ENCODE measurements at places on chromosomes 11 and 22.

DNA sequence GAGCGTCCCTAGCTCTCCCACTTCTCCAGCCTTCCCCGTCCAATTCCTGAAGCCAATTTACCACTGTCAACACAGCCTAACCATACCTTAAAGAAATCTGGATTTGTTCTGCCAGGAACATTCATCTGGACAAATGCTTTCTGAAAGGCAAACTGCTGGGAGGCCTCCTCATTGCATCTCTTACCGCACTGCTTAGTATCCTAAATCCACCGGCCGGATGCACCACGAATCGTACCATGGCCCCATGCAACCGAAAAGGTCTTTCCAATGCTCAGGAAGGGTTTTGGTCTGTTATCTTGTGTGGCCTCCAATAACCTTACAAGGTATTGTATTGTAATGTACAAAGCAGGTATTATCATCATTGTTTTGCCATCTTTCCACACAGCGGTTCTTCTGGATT is 57.6 kb downstream of the MYH9 start:
- no peak for DNase-seq

DNA sequence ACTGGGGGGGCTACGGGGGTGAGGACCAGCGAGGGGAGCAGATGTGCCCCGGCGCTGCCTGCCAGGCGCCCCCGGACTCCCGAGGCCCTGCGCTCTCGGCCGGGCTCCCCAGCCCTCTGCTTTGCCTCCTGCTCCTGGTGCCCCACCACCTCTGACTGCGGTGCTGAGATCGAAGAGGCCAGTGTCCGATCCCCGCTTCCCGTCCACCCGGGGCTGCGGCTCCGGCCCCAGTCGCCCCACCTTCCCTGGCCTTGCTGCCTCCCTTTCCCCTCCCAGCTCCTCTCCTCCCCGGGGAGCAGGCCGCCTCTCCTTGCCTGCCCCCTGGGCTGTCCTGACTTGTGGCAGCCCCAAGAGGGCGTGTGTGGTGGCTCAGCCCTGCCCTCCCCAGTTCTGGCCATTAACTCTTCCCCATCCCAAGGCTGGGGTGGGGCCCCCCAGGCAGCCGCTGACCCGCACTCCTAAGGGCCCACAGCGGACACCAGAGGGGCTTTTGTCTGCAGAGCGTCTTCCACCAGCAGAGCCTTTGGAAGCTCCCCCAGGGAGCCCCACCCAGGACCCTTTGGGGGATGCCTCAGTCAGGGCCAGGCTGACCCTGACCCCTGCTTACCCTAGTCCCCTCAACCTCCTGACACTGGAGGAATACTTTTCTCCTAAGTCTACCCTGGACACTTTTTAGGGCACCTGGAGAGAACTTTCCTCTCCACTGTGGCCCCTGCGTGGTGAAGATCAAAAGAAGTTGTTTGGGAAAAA is 16.6 kb downstream of the RTN4RL2 start:
- peak; percentile 65 for DNase-seq

GRCh38 chr11:130519128-130519932 is 70.9 kb downstream of the ADAMTS15 start:
- no peak for DNase-seq

- DNase-seq: no peak
Measured at GRCh38 chr11:43975629-43976028, 33.2 kb downstream of the C11orf96 start.

- no peak for DNase-seq
Measured at GRCh38 chr22:46607483-46608114, 12.6 kb upstream of the GRAMD4 start.

DNA sequence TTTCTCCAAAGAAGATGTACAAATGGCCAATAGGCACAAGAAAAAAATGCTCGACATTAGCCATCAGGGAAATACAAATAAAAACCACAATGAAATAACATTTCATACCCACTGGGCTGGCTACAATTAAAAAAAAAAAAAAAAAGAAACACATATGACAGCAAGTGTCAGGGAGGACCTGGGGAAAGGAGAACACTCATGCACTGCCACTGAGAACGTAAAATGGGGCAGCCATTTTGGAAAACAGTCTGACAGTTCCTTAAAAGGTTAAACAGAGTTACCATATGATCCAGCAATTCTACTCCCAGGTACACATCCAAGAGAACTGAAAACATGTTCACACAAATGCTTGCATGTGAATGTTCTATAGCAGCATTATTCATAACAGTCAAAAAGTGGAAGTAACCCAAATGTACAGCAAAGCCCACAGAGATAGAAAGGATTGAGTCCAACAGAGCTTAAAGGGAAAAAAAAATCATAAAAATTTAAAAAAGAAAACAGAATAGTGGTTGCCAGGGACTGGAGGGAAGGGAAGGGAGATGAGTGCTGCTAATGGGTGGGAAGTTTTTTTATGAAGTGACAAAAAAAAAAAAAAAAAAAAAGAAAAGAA is 48.4 kb upstream of the CYP2D6 start:
- no peak for DNase-seq

DNA sequence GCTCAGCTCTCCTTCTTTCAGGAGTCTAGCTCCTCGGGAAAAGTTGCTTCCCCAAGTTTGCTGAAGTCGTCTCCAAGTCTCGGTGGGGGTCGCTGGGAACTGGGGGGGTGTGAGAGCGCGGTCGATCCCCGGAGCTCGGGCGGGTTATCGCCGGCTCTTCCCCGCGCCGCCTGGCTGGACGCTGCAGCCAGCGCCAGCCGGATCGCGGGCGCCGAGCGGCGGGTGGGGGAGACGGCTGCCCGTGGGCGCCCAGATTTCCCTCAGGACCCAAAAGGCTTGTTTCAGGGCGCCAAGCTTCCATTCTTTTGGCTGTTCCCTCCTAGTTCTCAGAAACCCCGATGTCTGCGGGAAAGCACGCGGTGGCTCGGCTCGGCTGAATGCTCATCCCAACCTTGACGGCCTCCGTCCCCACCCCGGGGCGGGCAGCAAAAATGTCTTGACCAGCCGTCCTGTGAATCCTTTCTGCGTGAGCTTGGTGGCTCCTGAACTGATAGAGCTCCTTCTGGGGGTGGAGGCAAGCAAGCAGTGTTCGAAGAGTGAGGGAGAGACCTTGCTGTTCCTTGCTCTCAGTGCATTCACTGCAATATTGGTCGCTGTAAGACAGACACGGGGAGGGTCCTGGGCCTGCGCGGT is 1.7 kb downstream of the ZBTB16 start:
- DNase-seq: peak; percentile 24

GRCh38 chr22:22155146-22155545 is 89.4 kb upstream of the VPREB1 start:
- no peak for DNase-seq

DNA sequence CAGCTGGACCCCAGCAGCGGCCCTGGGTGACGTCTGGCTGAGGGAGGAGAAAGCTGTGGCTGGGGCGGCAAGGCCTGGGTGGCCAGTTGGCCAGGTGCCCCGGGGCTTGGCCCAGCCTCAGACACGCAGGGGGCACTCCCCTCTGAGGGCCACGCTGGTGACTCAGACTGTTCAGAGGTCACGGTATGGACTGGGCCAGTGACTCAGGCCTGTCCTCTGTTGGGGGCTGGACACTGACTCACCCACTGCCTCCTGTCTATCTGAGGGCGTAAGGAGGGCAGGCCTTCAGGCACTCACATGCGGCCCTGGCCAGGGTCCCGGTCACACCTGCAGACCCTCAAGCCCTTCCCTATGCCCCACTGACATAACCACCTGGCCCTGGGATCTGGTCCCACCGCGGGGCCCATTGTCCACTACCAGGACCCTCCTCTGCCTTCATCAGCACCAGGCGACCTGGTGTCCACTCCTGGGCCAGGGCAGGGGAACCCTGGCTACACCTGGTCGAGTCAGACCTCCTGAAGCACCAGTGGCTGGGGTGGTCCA is 3.7 kb upstream of the MUC5AC start:
- DNase-seq: peak; percentile 95

DNA sequence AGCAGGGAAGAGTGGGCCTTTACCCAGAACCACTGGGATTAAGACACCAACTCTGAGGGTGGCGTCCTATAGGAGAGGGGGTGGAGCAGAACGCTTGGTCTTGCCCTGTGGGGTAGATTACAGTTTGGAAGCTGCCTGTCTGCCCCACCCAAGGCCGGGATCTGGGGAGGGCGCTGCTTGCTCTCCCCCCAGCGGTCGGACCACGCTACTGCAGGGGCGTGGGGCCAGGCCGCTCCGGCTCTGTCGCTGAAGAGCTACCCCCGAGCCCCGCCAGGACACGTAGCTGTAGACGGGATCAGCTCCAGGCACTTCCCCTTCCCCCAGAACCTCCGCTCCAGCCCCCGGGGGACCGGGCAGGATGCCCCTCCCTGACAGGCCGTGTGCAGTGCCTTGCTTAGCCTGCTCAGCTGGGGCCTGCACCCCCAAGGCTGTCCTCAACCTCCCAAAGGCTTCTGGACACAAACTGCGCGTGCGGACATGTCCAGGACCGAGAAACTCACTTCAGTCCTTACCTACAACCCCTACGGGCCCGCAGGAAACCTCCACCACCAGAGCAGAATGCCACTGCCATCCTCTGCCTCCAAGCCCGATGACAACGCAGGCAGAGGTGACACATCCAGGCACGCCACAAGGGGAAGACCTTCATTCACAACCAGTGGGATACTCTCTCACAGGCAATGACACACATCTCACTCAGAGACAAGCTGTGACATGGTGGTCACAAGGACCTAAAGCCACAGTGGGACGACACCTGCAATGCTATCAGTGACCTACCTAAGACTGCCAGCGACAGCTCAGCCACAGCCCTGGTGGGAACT is 3.6 kb downstream of the AHNAK start:
- peak; percentile 69 for DNase-seq

- no peak for DNase-seq
Measured at GRCh38 chr11:117876341-117877119, at the start of gene FXYD6. Gene FXYD6, minus strand, starts transcription at chr11:117876658. Its CDS starts 33,882 bp downstream, at chr11:117842776.

DNA sequence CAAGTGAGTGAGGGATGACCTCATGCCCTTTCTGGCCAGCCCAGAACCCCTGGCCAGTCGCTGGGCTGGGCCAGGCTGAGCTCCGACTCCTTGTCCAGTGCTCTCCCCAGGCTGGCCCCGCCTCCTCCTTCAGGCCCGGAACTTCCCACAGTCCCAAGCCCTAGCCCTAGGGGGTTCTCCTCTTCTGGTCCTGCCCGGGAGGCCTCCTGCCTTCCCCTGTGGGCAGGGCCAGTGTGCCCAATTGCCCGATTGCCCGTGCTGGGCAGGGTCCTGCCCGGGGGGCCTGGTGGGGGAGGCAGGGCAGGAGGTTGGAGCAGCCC is 4.2 kb downstream of the TCIRG1 start:
- DNase-seq: no peak

- DNase-seq: no peak
Measured at GRCh38 chr11:115626414-115626813, 122.2 kb upstream of the CADM1 start.

DNA sequence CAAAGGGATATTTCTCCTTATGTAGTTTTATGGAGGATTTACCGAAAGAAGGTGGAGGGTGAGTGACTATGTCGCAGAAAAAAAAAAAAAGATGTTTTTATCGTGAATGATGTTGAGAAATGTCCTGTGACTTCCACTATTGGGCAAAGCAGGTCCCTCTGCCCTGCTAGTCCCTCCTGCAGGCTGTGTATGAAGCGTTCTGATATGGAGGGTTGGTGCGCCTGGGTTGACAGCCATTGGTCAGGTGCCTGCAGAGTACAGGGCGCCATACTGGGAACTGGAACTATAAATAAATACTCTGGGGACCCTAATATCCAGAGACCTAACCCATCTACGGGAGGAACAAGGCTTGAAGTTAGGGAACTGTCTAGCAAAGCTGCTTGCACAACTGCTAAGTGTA is 1.5 kb downstream of the IL17RA start:
- DNase-seq: no peak

DNA sequence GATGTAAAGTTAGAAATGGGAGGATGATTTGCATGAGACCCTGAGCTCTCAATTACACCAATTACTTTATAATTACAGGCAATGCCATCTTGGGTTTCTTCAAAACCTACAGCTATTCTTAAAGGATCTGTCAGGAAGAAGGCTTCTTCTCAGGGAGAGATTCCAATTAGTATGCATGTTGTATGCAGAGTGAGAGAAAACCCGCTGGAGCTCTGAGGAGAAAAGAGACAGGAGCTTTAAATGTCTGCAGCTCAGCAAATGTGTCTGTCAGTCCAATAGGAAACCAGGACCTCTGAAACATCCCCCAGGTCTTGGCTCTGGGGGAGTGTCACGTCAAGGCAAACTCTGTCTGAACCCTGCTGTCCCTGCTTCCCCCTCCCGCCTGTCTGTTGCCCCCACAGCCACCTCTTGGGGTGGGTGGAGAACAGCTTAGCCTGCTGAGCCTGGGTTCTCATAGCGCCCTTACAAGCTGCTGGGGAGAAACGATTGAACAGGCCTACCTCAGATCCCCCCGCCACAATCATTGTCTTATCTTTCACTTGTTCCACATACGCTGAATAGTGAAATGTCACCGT is 140.2 kb downstream of the SPATA19 start:
- DNase-seq: no peak

GRCh38 chr22:20569059-20570058 is 61.9 kb downstream of the MED15 start:
- DNase-seq: peak; percentile 98

DNA sequence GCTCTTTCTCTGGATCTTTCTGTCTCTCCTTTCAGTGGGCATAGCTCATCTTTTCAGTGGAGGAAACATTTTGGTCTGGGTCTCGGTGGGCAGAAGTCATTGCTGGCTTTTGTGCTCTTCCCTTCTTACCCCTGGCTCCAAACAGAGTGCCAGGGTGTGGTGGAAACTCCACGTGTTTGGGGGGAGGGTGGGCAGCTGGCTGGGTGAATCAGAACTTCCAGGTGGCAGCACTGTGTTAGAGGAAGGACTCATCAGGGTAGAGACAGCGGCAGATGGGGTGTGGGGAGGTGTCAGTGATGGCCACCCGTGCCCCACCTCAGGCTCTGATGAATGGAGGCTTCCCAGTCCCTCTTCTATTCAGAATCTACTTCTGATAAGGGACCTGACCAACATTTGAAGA is 114.0 kb downstream of the GRIK4 start:
- no peak for DNase-seq

- no peak for DNase-seq
Measured at GRCh38 chr11:90468923-90469322, 246.1 kb upstream of the CHORDC1 start.

Measured in HCEC 1CT (cell line).